ENCODE measurements at places on chromosomes 2 and 18.

DNA sequence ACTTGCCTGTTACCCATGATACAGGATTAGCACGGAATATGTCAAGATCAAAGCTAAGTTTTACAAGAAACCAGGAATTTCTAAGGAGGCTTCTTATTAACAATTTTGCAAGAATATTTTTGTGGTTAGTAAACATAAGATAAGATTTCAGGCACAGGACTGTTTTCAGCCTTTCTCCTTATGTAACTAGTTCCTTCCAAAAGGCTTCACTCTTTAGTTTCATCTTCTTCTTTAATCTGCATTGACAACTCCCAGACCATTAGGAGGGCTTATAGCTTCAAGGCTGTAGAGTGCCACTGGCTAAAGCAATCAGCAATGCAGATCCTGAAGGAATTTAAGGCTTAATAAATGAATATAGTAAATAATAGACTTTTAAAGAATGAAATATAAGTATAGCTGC, 29.3 kb downstream of the SLC14A1 start:
- DNase-seq, result no peak

GRCh38 chr2:178008636-178009289, 63.8 kb downstream of the PDE11A start:
- DNase-seq, result no peak

DNA sequence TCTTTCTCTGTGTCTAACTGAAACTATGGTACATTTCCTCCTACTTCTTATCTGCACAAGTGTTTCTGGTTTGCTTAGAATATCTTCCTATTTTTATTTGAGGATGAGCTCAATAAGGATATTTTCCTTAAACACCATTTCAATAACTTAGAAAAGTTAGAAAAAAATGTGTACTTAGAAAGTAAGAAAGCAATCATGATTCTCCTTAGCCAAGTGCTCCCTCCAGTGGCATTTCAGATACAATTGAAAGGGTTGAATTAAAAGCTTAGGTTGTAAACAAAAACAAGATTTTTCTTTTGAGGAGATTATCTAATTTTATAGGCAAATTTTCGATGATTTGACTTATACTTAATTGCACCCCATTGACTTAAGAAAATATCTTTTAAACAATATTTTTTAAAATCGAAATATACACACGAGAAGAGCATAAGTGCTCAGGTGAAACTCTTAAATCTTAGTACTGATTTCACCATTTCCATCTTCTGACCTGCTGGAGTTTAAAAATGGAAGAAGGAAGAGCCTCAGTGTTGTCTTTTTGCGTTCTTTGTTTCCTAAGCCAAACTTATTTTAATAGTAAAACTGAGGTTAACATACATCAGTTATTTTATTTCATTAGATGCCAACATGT, 26.9 kb downstream of the C18orf63 start:
- DNase-seq, result no peak

DNA sequence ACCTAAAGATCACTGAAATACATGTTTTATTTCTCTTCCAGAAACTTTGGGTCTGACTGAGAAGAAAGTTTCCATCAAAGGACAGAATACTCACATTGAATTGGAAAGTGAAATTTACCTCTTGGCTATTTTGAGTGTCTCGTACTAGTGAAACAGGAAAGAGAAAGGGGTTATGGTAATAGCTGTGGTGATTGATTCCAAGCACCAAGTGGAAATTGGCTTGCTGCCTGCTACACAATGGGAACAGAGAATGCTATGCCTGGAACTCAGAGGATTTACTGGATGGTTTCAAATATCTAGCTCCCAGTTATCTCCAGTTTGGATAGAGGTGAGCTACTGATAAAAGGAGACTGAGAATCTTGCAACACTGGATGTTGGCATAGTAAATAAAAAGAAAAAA, 492.8 kb upstream of the FSIP2 start:
- no peak for DNase-seq

DNA sequence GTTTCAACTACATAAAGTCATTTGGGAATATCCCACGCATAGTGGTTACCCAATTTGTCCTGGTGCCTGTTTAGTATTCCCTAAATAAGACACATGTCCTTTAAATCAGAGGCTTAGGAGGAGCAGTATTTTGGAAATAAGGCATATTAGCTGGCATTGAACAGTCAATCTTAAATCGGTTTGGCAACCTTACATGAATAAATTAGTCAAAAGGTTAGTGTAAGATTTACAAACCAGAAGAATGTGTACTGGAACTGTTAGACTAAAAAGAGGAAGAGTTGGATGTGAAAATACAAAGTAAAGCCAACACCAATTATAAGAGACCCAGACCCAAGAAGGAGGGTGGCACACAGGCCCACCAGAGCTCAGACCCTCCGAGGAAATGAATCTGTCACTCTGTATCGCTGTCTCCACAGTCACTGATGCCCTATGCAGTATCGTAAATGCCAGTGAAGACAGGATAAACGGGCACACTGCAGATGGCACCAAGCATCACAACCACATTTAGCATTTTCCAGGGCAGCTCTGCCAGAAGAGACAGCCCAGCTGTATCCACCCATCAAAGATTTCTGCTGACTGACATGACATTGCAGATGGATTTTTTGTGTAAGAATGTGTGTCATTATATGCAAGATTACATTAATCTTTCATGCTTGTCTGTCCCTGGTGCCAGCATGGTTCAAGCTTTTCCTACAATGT, 90.4 kb downstream of the CERKL start:
- DNase-seq, result no peak

DNA sequence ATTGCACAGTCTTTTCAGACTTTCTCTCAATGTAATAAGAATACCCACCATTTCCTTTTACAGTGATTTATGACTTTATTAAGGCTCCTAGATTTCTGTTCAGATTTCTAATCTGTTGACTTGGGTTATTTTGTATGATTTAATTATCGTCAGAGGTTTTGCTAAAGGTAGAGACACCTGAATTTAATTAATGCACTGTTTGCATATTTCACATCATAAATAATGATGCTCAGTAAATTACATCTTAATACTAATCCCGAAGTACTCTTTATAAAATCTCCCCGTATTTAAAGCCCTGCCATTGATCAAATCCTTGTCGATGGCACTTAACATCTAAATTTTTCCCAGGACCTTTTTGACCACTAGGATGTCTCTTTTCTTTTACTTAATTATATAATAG, 399.9 kb downstream of the MEIS1 start:
- DNase-seq, result no peak

DNA sequence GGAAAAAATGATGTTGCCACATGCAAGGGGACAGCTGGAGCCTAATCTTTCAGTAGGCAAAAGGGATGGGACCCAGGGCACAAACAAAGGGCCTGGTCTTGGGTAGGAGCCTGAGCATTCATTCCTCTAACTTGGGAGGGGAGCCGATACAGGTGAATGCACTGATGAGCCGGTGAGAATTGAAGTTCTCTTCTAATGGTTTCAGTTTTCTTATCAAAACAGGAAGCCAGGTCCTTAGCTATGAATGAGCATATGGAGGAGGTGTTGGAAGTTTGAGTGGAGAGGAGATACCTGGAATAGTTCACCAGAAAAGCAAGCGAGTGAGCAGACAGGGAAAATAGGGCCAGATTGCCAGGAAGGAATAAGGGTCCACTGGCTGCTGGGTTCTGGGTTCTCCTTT, 10.1 kb downstream of the DPP4 start:
- no peak for DNase-seq

- no peak for DNase-seq
These were observed 97.4 kb upstream of the ID2 start for GRCh38 chr2:8584174-8585066.

GRCh38 chr2:96267159-96267971, 1.3 kb downstream of the CIAO1 start:
- no peak for DNase-seq

- no peak for DNase-seq
These were observed 6.3 kb downstream of the MSGN1 start for GRCh38 chr2:17822445-17823117.

GRCh38 chr2:229205704-229206103, 65.4 kb downstream of the PID1 start:
- no peak for DNase-seq

DNA sequence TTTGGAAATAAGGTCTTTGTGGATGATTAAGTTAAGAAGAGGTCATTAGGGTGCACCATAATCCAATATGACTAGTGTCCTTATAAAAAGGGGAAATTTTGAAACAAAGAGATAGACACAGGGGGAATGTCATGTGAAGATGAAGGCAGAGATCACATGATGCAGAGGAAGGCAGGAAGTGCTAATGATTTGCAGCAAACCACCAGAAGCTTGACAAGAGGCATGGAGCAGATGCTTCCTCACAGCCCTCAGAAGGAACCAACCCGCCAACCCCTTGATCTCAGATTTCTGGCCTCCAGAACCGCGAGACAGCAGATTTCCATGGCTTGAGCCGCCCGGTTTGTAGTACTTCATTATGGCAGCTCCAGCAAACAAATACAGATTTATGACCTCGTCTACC, 17.4 kb upstream of the SMARCAL1 start:
- DNase-seq, result no peak

- no peak for DNase-seq
These were observed at the start of gene SULT1C4 for GRCh38 chr2:108377815-108378630. TSS of gene SULT1C4 (plus strand) at chr2:108377954. CDS start at chr2:108378338, 384 bp downstream.

DNA sequence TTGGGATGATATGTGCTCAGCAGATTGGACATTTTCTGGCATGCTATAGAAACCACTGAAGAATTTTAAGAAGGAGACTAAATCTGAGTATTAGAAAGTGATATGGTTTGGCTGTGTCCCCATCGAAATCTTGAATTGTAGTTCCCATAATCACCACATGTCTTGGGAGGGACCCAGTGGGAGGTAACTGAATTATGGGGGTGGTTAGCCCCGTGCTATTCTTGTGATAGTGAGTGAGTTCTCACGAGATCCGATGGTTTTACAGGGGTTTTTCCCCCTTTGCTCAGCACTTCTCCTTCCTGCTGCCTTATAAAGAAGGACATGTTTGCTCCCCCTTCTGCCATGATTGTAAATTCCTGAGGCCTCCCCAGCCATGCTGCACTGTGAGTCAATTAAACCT, 535.9 kb upstream of the VRK2 start:
- DNase-seq, result no peak

- DNase-seq, result no peak
These were observed 1.3 kb upstream of the TOGARAM2 start for GRCh38 chr2:28979576-28980366.

DNA sequence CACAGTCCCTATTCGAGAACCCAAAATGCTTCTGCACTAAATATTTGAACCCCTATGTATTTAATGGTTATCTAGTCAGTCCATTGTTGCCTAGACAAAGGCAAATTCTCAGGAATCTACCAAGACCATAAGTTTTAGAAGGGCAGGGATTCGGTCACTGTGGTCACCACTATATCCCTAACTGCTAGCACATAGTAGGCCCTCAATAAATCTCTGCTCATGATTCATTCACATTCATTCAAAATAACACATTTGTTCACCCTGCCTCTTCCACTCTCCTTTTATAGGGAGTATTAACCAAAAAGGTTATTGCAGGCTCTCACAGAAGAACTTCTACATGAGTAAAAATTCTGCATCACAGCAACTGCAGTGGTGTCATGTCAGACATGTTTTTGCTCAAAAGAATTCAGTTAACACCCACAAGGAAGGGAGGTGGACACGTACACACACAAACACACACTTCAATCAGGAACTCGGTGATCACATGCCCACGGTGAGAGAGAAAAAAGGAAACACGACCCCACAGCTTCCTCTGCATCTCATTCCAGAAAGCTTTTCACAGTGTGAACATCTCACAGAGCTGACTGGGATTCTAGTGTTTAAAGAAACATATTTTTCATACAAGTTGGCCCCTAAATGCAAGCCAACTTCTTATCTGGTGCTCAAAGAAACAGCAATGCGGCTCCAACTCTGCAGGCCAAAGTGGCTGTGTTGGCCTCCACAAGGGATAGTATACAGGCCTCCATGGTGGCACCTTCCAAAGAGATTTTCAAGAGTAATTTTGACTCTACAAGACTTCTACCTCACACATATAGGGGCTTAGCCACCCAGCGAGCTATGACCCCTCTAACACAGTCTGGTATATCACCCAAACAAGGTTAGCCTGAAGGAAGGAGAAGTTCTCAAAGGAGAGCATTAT, 98.0 kb downstream of the ANKRD44 start:
- no peak for DNase-seq

DNA sequence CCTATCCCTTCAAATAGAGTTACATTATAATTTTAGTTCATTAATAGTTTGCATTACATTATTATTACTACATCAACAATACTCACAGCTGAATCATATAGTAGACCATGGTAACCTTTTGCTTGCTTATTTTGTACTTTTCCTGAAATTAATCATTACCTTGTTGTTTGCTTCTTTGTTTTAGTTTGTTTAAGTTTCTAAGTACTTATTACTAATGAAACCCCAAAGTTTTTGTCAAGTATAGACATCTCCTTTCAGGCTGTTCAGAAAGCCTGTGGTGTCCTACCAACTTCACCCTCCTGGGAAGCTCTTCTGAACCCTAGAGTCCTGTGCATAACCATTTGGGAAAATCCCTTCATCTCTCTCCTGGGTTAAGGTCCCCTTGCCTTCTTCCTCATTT, 43.5 kb upstream of the LAPTM4A start:
- no peak for DNase-seq

DNA sequence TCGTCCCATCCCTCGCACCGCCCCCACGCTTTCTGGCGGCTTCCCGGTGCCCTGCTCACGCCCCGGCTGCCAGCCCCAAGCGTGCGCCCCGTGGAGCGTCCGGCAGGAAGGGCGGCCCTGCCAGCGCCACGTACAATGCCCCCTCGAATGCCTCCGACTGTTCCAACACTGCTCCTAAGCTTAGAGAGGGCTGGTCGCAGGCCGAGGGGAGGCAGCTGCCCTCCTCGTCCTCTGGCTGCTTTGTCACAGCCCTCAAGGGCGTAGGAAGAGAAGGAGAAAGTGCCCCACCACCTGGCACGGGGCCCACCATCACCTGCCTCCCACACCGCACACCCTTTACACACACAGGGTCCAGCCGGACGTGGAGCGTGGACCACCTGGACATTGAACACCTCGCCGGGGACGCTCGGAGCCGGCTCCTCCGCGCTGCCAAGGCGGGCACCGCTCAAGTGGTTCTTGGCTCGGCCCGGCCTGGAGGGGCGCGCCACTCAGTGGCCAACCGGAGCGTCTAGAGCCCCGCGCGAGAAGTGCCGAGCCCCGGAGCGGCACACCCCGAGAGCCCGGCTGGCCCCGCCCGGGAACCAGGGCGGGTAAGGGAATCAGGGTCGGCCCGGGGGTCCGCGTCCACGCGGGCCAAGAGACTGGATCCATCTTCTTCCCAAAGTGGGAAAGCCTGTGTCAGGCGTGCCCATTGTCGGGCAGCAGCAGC, 830 bp downstream of the DNER start:
- no peak for DNase-seq

- DNase-seq, result no peak
These were observed 499.5 kb upstream of the MYT1L start for GRCh38 chr2:2830576-2830975.

Data from D721Med (cell line).